ENCODE measurements at places on chromosomes 12 and 14. TPM values are rescaled to one million over a fixed set of nuclear protein-coding genes. Genes with fewer than 3 reads are reported as not detected.

GRCh38 chr14:99755068-99755405 lies 38.2 kb upstream of the EML1 start:
- DNase-seq: no peak

DNA sequence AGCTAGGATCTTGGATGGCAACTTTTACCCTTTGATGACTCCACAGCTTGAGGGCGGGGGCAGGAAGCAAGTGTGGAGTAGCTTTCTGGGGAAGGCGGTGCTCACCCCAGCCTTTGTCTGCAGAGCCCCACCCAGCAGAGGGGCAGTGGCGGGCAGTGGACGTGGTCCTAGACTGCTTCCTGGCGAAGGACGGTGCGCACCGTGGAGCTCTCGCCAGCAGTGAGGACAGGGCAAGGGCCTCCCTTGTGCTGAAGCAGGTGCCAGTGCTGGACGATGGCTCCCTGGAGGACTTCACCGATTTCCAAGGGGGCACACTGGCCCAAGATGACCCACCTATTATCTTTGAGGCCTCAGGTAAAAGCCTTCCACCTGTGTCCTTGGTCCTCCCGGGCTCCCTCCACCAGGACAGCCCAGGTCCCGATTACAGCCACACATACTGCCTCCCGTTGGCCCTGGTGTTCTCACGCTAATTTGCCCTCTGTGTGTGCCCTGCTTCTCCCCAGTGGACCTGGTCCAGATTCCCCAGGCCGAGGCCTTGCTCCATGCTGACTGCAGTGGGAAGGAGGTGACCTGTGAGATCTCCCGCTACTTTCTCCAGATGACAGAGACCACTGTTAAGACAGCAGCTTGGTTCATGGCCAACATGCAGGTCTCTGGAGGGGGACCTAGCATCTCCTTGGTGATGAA lies 1.2 kb downstream of the TAPBPL start:
- no peak for DNase-seq

DNA sequence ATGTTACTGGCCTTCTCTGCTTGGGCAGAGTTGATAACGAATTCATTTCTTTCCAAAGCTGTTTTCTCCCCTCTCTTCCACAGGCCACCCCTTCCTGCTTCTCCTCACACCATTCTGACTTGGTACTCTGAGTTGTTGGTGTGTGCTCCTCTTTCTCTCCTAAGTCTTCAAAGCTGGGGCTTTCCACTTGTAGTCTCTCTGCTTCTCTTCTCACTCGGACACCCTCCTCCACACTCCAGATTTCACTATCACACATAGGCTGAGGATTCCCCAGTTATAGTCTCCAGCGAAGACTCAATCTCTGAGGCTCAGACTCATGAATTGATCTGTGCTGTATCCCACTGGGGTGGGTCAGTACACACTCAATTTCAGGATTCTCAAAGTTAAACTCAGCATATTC lies 201.0 kb downstream of the SSPN start:
- DNase-seq: no peak

- no peak for DNase-seq
Measured at GRCh38 chr12:39846971-39847650, 227.5 kb upstream of the ABCD2 start.

GRCh38 chr14:102802834-102803523 lies 25.7 kb downstream of the TRAF3 start:
- no peak for DNase-seq

Gene DTX1
- 1.8 TPM for total RNA-seq

Gene ZBTB42
- 8.4 TPM for total RNA-seq
